ENCODE measurements at places on chromosomes 6 and 20.

- DNase-seq, result no peak
Observed at GRCh38 chr20:38133680-38134426, 31.2 kb downstream of the TGM2 start.

DNA sequence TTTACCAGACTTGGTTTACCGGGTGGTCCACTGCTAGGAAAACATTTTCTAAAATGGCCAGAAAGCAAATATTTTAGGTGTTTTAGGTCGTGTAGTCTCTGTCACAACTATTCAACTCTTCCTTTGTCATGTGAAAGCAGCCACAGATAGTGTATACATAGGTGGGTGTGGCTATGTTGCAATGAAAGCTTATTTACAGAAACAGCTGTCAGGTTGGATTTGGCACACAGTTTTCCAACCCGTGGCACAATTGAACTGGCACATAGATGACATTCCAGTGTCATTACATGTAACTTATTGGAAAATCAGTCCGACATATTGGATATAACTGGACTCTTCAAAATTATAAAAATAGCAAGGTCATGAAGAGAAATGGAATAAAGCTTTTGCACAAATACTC lies 68.9 kb upstream of the KCNQ5 start:
- no peak for DNase-seq

DNA sequence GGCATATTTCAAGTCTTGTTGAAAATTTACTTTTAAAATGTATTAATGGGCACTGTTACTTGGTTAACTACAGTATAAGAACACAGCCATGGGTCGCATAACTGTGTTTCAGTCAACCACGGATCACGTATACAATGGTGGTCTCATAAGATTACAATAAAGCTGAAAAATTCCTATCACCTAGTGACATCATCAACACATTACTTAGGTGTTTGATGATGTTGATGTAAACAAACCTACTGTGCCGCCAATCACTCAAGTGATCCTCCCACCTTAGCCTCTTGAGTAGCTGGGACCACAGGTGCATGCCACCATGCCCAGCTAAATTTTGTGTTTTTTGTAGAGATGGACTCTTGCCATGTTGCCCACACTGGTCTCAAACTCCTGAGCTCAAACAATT lies 16.7 kb upstream of the ETV7 start:
- no peak for DNase-seq

DNA sequence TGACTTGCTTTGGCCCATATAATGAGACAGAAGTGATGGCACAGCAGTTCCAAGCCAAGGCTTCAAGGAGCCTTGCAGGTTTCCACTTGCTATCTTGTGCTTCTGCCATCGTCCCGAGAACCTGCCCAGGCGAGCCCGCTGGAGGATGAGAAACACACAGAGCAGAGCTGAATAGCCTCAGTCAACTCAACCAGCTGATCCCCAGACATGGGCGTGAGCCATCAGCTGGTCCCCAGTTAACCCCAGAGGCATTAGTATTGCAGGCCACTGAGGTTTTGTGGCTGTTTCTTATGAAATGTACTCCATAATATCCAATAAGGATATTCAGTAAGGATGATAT lies 81.7 kb upstream of the SHLD1 start:
- no peak for DNase-seq

GRCh38 chr6:136079701-136080565 lies 170.2 kb downstream of the MTFR2 start:
- DNase-seq, result no peak

- peak; percentile 87 for DNase-seq
Observed at GRCh38 chr20:21505810-21506530, 7.9 kb downstream of the NKX2-2 start.

DNA sequence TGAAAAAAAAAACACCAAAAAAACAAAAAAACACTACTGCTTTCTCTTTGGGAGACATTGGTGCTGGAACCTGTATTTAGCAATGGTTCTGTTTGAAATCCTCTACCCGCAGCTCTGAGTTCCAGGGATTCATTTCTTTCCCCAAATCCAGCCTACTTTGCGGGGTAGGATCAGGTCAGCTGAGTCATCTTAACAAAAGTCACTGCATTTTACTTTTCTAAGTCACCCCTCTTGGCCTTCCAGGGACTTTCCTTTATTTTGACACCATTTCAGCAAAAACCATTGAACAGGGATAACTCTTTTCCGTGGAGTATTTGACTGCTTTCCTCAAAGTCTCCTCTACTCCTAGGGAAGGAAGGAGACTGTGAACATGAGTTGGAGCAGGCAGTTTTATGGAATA lies 837.6 kb downstream of the MAFB start:
- no peak for DNase-seq

GRCh38 chr20:25135031-25135430 lies 53.1 kb upstream of the VSX1 start:
- DNase-seq, result no peak

DNA sequence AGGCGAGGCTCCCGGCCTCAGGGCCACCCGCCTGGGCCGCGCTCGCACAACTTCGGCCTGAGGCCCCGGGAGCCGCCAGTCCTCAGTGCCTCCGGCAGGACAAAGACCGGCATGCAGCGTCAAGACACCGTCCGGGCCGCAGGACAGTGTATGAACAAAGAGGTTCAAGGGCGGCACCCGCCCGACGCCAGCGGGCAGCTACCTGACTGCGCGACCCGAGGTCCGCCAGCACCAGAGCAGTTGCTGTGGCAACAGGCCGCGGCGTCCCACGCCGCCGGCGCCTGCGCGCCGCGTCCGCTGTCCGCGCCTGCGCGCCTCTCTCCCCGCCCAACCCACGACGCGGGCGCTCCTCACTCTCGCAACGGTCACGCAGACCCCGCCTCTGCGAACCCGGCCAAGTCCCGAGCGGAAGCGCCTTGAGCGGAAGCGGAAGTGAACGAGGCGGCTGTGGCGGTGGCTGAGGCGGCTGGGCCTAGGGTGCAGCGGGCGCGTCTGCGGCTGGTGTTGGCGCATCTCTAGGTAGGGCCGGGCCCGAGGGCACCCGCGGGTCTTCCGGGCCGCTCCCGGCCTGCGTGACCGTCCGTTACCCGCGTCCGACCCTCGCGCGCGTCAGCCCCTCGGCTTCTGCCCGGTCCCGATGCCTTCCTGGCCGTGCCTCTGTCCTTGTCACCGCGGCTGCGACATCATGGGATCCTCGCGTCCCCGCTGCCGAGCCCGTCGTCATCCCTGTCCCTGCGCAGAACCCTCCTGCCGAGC lies at the start of gene FAM120B:
Gene FAM120B (plus strand): TSS at position 435 of the 756 bp plus-strand sequence. CDS start 10,633 bp downstream, outside the sequence.
- DNase-seq, result peak; percentile 97

GRCh38 chr6:46240866-46241565 lies 70.2 kb upstream of the ENPP5 start:
- no peak for DNase-seq

All from HEK293T (cell line).